ENCODE measurements at places on chromosomes 16 and 17. TPM values are rescaled to one million over a fixed set of nuclear protein-coding genes. Genes with fewer than 3 reads are reported as not detected.

GRCh38 chr17:71759422-71760060 is 361.3 kb upstream of the SOX9 start:
- H3K27ac ChIP-seq = no peak overlapping the region
- no peaks in the 10 kb centered on the region for H3K4me1 ChIP-seq
- H3K4me3 ChIP-seq = no peak overlapping the region
- no peaks in the 10 kb centered on the region for H3K27me3 ChIP-seq

DNA sequence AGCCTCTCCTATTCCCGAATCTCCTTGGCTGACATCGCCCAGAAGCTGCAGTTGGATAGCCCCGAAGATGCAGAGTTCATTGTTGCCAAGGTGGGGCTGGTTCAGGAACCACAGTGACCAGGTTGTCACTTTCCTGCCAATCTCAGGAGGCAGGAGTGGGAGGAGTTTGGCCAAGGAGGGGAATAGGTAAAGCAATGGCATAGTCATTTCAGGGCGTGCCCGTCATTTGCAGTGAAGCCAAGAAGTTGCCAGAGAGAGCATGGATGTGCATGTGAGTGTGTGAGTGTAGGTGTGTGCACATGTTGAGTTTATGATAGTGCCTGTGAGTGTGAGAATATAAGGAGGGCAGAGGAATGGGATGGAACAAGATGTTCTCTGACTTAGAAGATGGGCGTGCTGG is 14.8 kb downstream of the PSMD3 start:
- H3K27me3 ChIP-seq = no peaks in the 10 kb centered on the region
- H3K36me3 ChIP-seq = peaks cover 70% of the 10 kb centered on the region
- H3K4me1 ChIP-seq = no peaks in the 10 kb centered on the region
- DNase-seq = no peak
- H3K4me3 ChIP-seq = no peak overlapping the region

- peaks cover 2% of the 10 kb centered on the region for H3K36me3 ChIP-seq
- no peak overlapping the region for H3K27ac ChIP-seq
- DNase-seq = no peak
- H3K4me3 ChIP-seq = no peak overlapping the region
Observed at GRCh38 chr17:50129353-50129727, 620 bp downstream of the SAMD14 start.

- no peaks in the 10 kb centered on the region for H3K27me3 ChIP-seq
- no peaks in the 10 kb centered on the region for H3K36me3 ChIP-seq
- no peak overlapping the region for H3K27ac ChIP-seq
- peaks cover 3% of the 10 kb centered on the region for H3K4me1 ChIP-seq
- DNase-seq = no peak
Observed at GRCh38 chr17:8793649-8794048, 5.5 kb downstream of the MFSD6L start.

DNA sequence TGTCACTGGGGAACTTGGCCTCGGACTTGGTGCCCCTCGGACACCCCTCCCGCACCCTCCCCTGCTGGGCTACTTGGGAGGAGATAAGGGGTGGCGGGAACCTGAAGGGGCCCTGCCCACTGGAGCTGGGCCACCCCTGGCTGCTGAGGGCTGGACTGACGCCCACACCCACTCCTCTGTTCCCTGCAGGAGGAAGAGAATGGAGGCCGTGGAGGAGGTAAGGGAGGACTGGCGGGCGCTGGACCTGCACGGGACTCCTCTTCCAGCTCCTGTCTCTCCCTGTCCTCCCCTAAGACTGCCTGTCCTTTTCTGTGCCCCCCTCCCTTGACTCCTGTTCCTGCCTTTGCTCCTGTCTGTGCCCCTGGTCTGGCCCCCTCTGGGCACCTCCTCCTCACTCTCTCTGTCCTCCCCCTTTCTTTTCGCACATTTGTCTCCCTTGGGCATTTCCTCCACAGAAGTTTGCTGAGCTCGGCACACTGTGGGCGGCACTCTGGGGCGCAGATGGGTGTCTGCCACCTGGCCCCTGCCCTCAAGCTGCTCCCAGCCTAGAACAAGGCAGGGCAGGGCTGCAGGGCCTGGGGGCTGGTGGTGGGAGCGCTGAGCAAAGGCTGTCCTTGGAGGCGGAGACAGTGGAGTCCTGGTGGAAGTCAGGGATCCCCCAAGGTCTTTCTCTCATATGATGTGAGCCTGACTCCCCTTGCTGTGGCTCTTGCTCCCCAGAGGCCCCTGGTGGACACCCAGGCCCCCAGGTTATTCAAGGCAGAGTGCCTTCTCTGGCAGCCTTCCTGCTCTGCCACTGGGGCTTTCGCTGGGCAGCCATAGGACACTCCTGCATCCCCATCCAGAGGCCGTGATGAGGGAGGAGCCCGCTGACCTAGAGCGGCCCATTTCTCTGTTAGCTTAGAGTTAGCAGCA is 32.7 kb downstream of the ARHGAP23 start:
- no peaks in the 10 kb centered on the region for H3K36me3 ChIP-seq
- H3K4me1 ChIP-seq = peaks cover 25% of the 10 kb centered on the region
- no peak for DNase-seq

The PHOSPHO1 gene
- 1.7 TPM for total RNA-seq

The ZNF385C gene
- total RNA-seq = not detected

DNA sequence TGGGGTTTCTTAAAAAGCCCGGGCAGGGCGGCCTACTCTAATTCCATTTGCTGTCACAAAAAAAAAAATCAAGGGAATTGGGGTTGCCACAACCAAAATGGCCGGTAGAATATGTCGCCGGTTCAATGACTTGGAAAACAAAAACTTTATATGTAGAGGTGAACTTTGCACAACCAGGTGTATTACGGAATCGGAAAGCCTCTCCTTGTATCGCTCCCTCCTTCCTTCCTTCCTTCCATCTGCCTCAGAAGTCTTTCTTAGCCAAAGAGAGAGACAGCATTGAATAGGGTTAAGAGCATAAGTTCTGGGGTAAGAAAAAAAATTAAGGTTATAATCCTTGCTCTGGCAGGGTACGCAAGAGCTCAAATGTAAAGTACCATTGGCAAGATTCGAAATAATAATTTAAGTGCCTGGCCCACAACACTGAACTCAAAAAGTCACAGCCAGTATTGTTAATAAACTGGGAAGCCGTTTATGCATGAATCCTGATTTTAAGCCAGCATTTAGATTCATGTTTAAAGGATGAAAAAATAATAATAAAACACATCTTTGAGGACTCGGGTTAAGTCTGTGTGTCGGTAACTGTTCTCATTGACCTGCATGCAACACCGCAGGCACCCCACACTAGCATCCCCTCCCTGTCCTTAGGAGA is 522 bp upstream of the GLG1 start:
- H3K4me3 ChIP-seq = peak overlapping the region; percentile 87
- no peaks in the 10 kb centered on the region for H3K27me3 ChIP-seq
- DNase-seq = no peak

DNA sequence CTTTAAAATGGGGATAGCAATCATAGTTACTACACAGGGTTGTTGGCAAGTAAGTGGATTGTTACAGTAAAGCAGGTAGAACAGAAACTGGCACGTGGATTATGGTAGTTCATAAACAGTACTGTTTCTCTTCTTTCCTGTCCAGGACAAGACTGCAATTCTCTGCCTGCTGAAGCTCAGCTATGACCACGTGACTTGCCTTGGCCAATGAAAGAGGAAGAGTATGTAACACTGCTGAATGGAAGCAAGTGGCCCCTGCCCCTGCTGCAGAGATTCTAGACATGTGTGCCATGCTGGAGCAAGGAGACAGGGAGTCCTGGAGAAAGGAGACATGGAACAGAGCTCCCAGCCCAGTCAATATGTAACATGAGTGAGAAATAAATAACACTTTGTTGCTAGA is 66.6 kb upstream of the TOX3 start:
- H3K36me3 ChIP-seq = no peaks in the 10 kb centered on the region
- no peak overlapping the region for H3K27ac ChIP-seq
- H3K27me3 ChIP-seq = no peaks in the 10 kb centered on the region
- no peak for DNase-seq

- peak within 1 kb of the TSS; percentile 94 for H3K4me3 ChIP-seq
- H3K36me3 ChIP-seq = peaks cover 31% of the 10 kb centered on the region
- H3K27ac ChIP-seq = peak within 1 kb of the TSS; percentile 70
- no peaks in the 10 kb centered on the region for H3K27me3 ChIP-seq
- peak; percentile 92 for DNase-seq
Observed at GRCh38 chr16:667780-668518, at the start of gene RHOT2. Gene RHOT2, plus strand, starts transcription at chr16:668132. Its CDS starts 68 bp downstream, at chr16:668200.

The CEP295NL gene
- 1.5 TPM for total RNA-seq

The AGRP gene
- not detected for total RNA-seq

- no peaks in the 10 kb centered on the region for H3K27me3 ChIP-seq
- no peaks in the 10 kb centered on the region for H3K4me1 ChIP-seq
- no peaks in the 10 kb centered on the region for H3K36me3 ChIP-seq
Observed at GRCh38 chr16:2806286-2806685, 8.0 kb downstream of the PRSS41 start.

DNA sequence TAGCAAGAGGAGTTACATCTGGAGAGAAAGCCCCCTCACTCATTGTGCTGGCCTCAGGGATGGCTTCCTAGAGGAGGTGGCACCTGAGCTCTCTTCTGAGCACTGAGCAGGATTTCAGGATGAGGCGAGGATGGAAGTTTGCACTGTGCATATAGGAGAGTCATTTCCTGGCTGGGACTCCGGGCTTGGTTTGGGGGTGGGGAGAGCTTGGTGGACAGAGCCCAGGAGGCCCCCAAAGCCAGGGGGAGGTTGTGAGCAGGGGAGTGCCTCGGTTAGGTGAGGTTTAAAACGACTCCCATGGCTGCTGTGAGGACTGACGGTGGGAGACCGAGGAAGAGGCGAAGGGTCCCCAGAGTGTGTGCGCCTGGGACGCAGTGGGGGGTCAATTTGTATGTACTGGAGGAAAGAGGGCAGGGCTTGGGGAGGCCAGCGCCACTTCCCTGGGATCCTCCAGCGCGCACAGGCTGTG is 1.2 kb downstream of the CAMKK1 start:
- H3K36me3 ChIP-seq = no peaks in the 10 kb centered on the region
- DNase-seq = no peak
- no peak overlapping the region for H3K4me3 ChIP-seq
- H3K4me1 ChIP-seq = peaks cover 59% of the 10 kb centered on the region

DNA sequence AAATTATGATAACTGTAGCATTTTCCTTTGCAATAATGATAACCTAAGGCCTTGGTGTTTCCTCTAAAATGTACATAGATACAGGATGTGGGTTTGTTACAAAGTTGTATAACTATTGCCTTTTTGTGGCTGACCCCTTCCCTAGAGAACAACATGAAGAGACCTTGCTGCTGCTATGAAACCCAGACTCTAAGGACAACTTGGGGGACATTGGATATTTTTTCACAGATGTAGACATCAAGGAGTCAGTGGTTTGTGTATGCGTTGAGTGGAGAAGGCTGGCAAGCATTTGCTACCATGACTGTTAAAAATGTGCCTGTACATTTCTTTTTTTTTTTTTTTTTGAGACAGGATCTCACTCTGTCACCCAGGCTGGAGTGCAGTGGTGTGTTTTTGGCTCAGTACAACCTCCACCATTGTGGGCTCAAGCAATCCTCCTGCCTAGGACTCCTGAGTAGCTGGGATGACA is 12.3 kb downstream of the HMOX2 start:
- H3K4me1 ChIP-seq = peaks cover 32% of the 10 kb centered on the region
- no peak overlapping the region for H3K4me3 ChIP-seq
- H3K27me3 ChIP-seq = no peaks in the 10 kb centered on the region
- DNase-seq = no peak
- H3K36me3 ChIP-seq = peaks cover 11% of the 10 kb centered on the region

The FN3KRP gene
- 9.3 TPM for total RNA-seq

DNA sequence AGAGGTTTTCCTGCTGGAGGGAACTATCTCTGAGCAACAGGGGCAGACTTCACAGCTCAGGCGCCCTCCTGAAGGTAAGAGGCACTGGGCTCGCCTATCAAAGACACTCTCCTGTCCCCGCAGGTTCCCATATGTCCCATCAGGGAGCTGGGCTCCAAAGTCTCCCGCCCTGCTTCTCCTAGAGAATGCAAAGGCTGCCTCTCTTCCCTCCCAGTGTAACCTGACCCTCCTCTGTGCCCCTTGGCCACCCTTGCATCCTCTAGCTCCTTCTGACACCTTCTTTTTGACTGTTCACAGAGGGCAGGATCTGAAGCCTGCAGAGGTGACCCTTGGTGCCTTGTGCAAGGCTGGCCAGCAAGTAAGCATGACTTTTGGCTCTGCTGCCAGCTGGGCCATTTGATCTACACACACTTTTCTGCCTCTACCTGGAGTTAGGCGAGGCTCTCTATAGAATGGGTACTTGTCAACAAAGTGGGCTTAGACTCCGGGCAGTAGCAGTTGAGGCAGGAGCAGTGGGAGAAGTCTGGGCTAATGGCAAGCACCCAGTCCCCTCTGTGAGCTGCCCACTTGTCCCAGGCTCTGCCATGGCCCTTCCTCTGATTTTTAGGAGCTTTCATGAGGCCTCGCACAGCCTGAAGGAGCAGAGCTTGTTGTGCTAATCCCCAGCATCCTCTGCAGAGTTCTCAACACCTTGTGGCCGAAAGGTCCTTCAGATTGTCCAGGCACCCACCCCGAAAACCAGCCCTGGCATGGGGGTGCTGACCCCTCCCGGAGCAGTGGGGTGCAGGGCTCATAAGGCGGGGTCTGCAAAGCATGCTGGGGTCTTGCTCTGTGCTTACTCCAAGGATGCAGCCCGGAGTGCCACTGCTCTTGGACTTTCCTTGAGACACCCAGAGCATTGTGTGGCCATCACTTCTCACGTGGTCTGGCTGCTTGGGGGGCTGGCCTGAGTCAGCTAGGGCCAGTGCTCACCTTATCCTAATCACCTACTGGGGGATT is 122.9 kb downstream of the METRNL start:
- no peaks in the 10 kb centered on the region for H3K27me3 ChIP-seq
- peaks cover 3% of the 10 kb centered on the region for H3K4me1 ChIP-seq
- H3K36me3 ChIP-seq = no peaks in the 10 kb centered on the region
- DNase-seq = peak; percentile 2

DNA sequence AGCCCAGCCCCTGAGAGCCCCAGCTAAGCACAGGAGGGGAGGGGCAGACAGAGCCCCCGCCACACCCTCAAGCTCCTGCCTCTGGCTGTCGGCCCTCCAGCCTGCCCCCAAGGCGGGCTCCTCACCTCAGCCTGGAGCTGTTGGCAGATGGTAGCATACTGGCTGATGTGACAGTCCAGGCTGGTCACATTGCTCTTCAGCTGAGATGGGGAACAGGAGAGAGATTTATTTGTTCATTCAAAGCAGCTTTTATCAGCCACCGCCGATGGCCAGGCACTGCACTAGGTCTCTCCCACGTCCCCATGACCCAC is 14.8 kb downstream of the KIF18B start:
- no peaks in the 10 kb centered on the region for H3K27me3 ChIP-seq
- DNase-seq = no peak
- no peak overlapping the region for H3K4me3 ChIP-seq
- no peak overlapping the region for H3K27ac ChIP-seq
- H3K36me3 ChIP-seq = no peaks in the 10 kb centered on the region

GRCh38 chr17:41494524-41494923 is 4.8 kb upstream of the KRT36 start:
- no peak overlapping the region for H3K4me3 ChIP-seq
- no peak for DNase-seq
- H3K4me1 ChIP-seq = no peaks in the 10 kb centered on the region
- no peaks in the 10 kb centered on the region for H3K27me3 ChIP-seq
- no peaks in the 10 kb centered on the region for H3K36me3 ChIP-seq

GRCh38 chr16:79843631-79844043 is 243.1 kb upstream of the MAF start:
- no peaks in the 10 kb centered on the region for H3K36me3 ChIP-seq
- no peaks in the 10 kb centered on the region for H3K4me1 ChIP-seq
- no peak overlapping the region for H3K27ac ChIP-seq

The UMOD gene
- not detected for total RNA-seq

GRCh38 chr16:49350265-49351095 is 23.1 kb upstream of the C16orf78 start:
- DNase-seq = peak; percentile 52
- H3K27ac ChIP-seq = no peak overlapping the region
- H3K36me3 ChIP-seq = no peaks in the 10 kb centered on the region
- H3K27me3 ChIP-seq = peaks cover 3% of the 10 kb centered on the region
- H3K4me3 ChIP-seq = no peak overlapping the region
- H3K4me1 ChIP-seq = no peaks in the 10 kb centered on the region
